Panc1 (cell line): ENCODE measurements at places on chromosomes 16 and 17. TPM values are rescaled to one million over a fixed set of nuclear protein-coding genes. Genes with fewer than 3 reads are reported as not detected.

GRCh38 chr17:40956401-40957254 lies 10.1 kb downstream of the KRT39 start:
- H3K27ac ChIP-seq = no peak overlapping the region
- H3K4me3 ChIP-seq = no peak overlapping the region
- no peak for DNase-seq
- H3K36me3 ChIP-seq = no peaks in the 10 kb centered on the region
- H3K4me1 ChIP-seq = no peaks in the 10 kb centered on the region

DNA sequence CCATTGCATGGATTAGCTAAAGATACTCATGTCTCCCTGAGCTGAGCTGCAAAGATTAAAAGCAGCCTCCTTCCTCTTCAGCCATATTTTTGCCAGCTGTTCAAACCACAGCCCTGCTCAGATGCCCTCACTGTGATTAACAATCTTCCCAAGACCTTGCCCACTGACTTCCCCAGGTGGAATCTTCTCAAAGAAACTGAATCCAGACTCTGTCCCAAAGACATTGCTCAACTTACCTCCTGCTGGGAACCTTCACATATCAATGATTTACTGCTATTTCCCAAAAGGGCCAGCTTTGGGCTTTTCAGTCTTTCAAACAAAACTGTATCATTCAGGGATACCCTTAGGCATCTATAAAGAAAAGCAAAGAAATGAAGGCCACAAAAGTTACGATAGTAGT lies 9.2 kb downstream of the C17orf67 start:
- no peak overlapping the region for H3K4me3 ChIP-seq
- no peak for DNase-seq
- no peak overlapping the region for H3K27ac ChIP-seq
- no peaks in the 10 kb centered on the region for H3K36me3 ChIP-seq

GRCh38 chr16:50509521-50510341 lies 38.5 kb upstream of the NKD1 start:
- H3K27me3 ChIP-seq = no peaks in the 10 kb centered on the region
- peak; percentile 22 for DNase-seq
- no peak overlapping the region for H3K4me3 ChIP-seq
- no peaks in the 10 kb centered on the region for H3K4me1 ChIP-seq
- H3K36me3 ChIP-seq = no peaks in the 10 kb centered on the region

GRCh38 chr17:66420961-66421371 lies 118.6 kb downstream of the PRKCA start:
- peaks cover 5% of the 10 kb centered on the region for H3K4me1 ChIP-seq
- H3K27me3 ChIP-seq = no peaks in the 10 kb centered on the region
- no peak for DNase-seq
- no peaks in the 10 kb centered on the region for H3K36me3 ChIP-seq

- H3K27ac ChIP-seq = no peak overlapping the region
- no peak overlapping the region for H3K4me3 ChIP-seq
- H3K36me3 ChIP-seq = no peaks in the 10 kb centered on the region
- DNase-seq = no peak
- no peaks in the 10 kb centered on the region for H3K27me3 ChIP-seq
Observed at GRCh38 chr16:66507731-66508239, 42.1 kb downstream of the TK2 start.

The SLC47A1 gene
- 16.1 TPM for total RNA-seq

The NLRC3 gene
- total RNA-seq = 0.26 TPM

GRCh38 chr17:81066072-81066471 lies 31.1 kb downstream of the BAIAP2 start:
- H3K27ac ChIP-seq = no peak overlapping the region
- H3K4me1 ChIP-seq = no peaks in the 10 kb centered on the region
- H3K4me3 ChIP-seq = no peak overlapping the region
- no peak for DNase-seq
- H3K27me3 ChIP-seq = no peaks in the 10 kb centered on the region

DNA sequence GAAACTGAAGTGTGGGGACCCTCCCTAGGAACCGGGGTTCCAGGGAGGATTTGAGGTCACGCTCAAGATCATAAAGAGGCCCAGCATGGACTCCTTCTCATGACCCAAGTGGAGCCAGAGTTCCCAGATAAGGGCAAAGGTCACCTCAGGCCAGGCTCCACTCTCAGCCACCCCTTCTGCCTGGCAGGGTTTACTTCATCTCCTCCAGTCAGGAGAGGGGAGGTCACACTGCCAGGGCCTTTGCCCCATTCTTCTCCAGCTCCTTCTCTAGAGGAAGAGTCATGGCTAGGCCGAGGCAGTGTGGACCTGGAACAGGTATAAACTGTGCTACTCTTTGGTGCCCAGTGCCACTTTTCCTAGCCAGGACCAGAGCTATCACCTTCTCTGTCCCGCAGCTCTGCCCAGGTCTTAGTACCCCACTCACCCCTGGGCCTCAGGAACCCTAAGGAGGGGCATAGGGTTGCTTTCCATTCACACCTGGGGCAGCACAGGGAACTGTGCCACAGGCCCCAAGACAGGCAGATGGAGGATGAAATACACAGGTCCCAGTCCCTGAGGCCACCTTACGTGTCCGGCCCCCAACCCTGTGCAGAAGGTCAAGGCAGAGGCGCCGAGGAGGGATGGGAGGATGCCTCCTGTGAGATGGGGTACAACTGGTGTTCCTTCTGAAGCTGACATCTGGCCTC lies 879 bp upstream of the ACSF2 start:
- no peaks in the 10 kb centered on the region; the same call in 1 of the 2 replicates for H3K36me3 ChIP-seq
- no peak for DNase-seq
- peaks cover 20% of the 10 kb centered on the region for H3K4me1 ChIP-seq

- no peaks in the 10 kb centered on the region for H3K36me3 ChIP-seq
- peak overlapping the region; percentile 75 for H3K27ac ChIP-seq
- DNase-seq = no peak
- no peak overlapping the region for H3K4me3 ChIP-seq
Observed at GRCh38 chr16:9077091-9077809, 14.2 kb upstream of the HAPSTR1 start.

GRCh38 chr16:1045310-1045992 lies 27.1 kb upstream of the SSTR5 start:
- H3K4me1 ChIP-seq = peaks cover 15% of the 10 kb centered on the region; the same call in 1 of the 2 replicates
- no peak overlapping the region for H3K4me3 ChIP-seq
- DNase-seq = no peak
- no peak overlapping the region for H3K27ac ChIP-seq

- no peaks in the 10 kb centered on the region for H3K4me1 ChIP-seq
- DNase-seq = no peak
- no peak overlapping the region for H3K27ac ChIP-seq
- no peaks in the 10 kb centered on the region for H3K36me3 ChIP-seq
Observed at GRCh38 chr16:17451843-17452242, 18.9 kb downstream of the XYLT1 start.

DNA sequence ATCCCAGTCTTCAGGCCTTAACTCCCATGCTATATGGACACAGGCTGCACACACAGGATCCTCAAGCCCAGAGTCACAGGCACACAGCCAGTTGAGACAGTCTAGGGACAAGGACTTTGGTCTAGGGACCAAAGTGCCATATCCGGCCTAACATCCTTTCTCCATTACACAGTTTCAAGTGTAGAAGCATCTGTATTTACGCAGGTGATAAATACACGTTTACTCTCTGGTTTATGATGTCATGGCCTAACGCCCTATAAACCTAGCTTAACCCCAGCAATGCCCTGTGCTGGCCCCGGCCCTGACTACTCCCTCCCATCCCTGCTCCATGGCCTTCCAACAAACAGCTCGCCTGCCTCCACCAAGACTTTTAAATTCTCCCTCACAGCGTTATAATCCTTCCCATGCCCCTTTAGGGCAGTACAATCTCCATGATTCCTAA lies 17.1 kb downstream of the CUEDC1 start:
- no peak overlapping the region for H3K4me3 ChIP-seq
- no peak for DNase-seq
- H3K27ac ChIP-seq = peak overlapping the region; percentile 76
- no peaks in the 10 kb centered on the region for H3K36me3 ChIP-seq
- H3K27me3 ChIP-seq = no peaks in the 10 kb centered on the region

The SEZ6 gene
- not detected for total RNA-seq

GRCh38 chr16:1264345-1265089 lies 8.6 kb downstream of the TPSD1 start:
- H3K27ac ChIP-seq = no peak overlapping the region
- no peaks in the 10 kb centered on the region for H3K27me3 ChIP-seq
- DNase-seq = no peak
- no peaks in the 10 kb centered on the region for H3K4me1 ChIP-seq

The PPL gene
- 89.4 TPM for total RNA-seq

The CSH2 gene
- not detected for total RNA-seq

GRCh38 chr17:42922294-42922693 lies 21.7 kb downstream of the G6PC1 start:
- DNase-seq = no peak
- no peak overlapping the region for H3K27ac ChIP-seq
- no peaks in the 10 kb centered on the region for H3K4me1 ChIP-seq
- no peaks in the 10 kb centered on the region for H3K27me3 ChIP-seq
- no peak overlapping the region for H3K4me3 ChIP-seq

The TEX19 gene
- 0.21 TPM for total RNA-seq

DNA sequence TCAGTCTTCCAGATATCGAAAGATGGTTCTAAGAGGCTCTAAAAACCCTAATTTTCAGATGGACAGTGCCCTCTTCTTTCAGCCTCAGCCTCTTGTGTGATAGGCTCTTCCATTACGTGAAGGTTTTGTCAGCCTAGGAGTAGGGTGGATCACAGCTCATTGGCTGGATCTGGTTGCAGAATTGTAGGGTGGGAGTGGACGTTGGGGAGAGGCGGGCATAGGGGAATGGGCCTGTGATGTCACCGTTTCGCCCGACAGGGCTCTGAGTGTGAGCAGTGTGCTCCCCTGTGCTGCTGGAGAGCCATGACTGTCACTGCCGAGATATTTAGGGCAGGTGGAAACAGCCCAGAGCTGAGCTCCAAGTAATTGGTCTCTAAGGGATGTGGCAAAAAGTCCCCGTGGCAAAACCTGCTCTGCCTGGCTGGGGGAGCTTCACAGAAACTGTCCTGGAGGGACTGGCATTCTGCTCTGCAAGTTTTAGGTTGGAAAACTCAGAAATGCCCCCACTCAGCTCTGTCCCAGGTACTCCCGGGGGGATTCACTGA lies 6.2 kb upstream of the WFIKKN1 start:
- peaks cover 67% of the 10 kb centered on the region for H3K4me1 ChIP-seq
- peak overlapping the region; percentile 57; the same call in 1 of the 2 replicates for H3K27ac ChIP-seq
- DNase-seq = no peak
- H3K27me3 ChIP-seq = no peaks in the 10 kb centered on the region
- H3K36me3 ChIP-seq = no peaks in the 10 kb centered on the region
- no peak overlapping the region for H3K4me3 ChIP-seq

DNA sequence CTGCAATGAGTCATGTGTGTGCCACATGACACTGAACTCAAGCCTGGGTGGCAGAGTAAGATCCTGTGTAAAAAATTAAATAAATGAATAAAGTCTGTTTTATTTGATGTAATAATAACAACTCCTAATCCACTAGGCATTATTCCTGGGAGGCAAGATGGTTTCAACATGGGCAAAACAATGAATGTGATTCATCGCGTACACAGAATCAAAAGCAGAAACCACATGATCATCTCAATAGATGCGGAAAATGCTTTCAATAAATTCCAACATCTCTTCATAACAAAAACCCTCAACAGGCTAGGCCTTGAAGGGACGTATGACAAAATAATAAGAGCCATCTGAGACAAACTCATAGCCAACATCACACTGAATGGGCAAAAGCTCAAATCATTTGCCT lies 195.4 kb downstream of the CDH11 start:
- no peak for DNase-seq
- H3K4me1 ChIP-seq = no peaks in the 10 kb centered on the region
- no peak overlapping the region for H3K4me3 ChIP-seq

The KRT23 gene
- total RNA-seq = not detected

DNA sequence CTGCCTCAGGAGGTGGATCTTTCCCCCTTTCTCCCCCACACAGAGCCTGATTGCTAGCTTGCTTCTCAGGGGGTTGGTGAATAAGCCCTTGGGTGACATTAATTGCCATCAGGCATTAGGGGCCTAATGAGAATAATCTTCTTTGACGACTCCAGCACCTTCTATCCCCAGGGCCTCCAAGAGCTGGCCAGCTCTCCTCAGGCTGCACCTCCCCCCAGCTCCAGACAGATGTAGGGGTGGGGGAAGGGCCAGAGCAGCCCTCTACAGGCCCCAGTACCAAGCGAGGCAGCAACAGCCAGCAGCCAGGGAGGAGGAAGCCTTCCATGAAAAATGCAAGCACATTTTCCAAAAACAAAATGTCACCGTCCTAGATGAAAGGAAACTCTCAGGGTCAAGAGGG lies 1.4 kb upstream of the TMEM132E start:
- H3K27ac ChIP-seq = no peak overlapping the region
- H3K4me1 ChIP-seq = peaks cover 10% of the 10 kb centered on the region
- DNase-seq = no peak
- H3K4me3 ChIP-seq = no peak overlapping the region
- H3K36me3 ChIP-seq = no peaks in the 10 kb centered on the region

The KRT9 gene
- total RNA-seq = not detected

DNA sequence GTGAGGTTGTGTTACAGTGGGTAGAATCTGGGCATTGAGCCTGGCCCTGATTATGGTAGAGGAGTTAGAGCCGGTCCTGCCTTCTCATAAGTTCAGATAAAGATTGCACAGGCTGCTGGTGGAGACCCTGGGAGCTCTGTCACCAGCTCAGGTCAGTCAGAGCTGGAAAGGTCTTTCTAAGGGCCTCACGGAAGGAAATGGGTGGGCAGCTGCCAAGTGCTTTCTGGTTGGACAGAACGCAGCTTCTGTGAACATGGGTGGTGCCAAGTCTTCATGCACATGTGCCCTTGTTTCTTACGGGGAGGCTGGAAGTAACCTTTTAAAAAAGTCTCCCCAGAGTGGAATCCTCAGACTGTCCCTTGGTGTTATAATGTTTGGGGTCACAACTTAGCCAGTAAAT lies 14.9 kb downstream of the ALKBH5 start:
- peaks cover 19% of the 10 kb centered on the region for H3K36me3 ChIP-seq
- no peak for DNase-seq
- H3K27ac ChIP-seq = no peak overlapping the region
- H3K4me3 ChIP-seq = no peak overlapping the region

- no peak overlapping the region for H3K27ac ChIP-seq
- H3K27me3 ChIP-seq = no peaks in the 10 kb centered on the region
- no peak overlapping the region for H3K4me3 ChIP-seq
- H3K4me1 ChIP-seq = no peaks in the 10 kb centered on the region
Observed at GRCh38 chr17:27585792-27586191, 45.2 kb upstream of the LGALS9 start.

DNA sequence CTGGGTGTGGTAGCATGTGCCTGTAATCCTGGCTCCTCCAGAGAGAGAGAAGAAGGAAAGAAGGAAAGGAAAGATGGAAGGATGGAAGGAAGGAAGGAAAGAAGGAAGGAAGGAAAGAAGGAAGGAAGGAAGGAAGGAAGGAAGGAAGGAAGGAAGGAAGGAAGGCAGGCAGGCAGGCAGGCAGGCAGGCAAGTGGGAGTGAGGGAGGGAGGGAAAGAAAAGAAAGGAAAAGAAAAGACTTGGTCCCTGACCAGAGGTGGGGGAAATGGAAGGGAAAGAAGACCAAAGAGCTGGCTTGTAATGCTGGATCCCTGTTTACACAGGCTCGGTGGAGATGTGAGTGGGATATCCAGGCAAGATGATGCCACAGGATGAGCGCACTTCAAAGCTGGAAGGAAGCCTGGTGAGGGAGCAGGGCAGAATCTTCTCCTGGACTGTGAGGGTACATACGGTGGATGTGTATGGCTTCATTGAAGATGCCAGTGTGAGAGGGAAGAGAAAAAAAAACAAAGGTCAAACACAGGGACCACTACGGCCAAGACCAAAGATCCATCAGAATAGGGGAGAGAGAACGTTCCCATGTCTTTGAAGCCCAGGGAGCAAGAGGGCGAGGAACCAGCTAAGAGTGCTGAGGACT lies 2.1 kb downstream of the CES1 start:
- H3K36me3 ChIP-seq = no peaks in the 10 kb centered on the region
- DNase-seq = no peak
- H3K4me3 ChIP-seq = no peak overlapping the region
- H3K27ac ChIP-seq = no peak overlapping the region; the same call in 1 of the 2 replicates

The CDH15 gene
- 0.51 TPM for total RNA-seq
